Stimulated activated CD4-positive, alpha-beta T cell treated with anti-CD3 and anti-CD28 coated beads, Interleukin-1b, Interleukin-23, amount 100 ng/mL, for 4 hours (primary cell): ENCODE measurements at places on chromosomes 7 and 10.

- peak; percentile 9 for DNase-seq
These were observed 134.3 kb downstream of the GRK5 start for GRCh38 chr10:119341459-119342301.

- DNase-seq, result no peak
These were observed 31.7 kb downstream of the KCND2 start for GRCh38 chr7:120304674-120305073.

DNA sequence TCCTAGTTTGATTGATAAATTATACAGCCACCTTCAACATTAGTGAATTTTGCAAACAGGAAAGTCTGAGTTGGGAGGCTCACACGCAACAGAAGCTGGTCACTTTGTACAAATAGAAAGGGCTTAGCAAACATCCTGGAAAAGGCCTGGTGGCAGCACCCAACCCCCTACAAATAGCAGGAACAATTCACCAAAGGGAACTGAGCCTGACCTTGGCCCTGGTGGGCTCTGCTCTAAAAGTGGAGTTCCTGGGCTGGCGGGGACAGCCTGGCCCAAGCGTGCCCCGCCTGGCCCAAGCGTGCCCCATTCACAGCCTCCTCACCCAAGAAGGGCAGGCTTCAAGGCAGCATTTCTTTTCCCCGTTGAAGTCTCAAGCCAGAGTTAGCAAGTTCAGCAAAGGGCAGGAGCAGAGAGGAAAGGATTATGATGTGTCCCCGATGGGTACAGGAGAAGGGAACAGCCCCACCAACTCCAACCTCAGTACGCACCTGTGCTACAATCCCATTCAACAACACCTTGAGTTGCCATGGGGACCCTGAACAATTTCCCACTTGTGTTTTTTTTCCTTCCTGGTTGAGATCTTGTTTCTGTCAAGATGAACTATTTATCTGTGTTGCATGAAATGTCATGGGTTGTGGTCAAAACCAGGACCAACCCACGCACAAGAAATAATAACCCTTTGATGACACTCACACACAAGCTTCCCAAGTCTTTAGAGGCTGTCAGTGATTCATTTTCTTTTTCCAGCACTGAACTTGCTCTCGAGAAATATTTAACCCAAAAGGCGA lies 43.4 kb downstream of the RGS10 start:
- DNase-seq, result no peak

DNA sequence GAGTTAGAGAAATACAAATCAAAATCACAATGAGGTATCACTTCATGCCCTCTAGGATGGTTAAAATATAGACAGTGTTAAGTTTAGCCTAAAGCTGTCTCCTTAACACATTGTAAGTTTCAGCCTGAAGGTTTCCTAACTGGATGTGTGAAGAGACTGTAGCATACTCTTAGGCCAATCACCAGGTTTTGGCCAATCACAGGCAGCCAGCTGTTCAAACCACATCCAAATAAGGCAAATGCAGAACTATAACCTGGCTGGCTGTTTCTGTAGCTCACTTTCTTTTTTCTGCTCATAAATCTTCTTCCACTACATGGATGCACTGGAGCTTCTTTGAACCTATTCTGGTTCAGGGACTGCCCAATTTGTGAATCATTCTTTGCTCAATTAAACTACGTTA lies 19.7 kb downstream of the ESYT2 start:
- DNase-seq, result no peak

DNA sequence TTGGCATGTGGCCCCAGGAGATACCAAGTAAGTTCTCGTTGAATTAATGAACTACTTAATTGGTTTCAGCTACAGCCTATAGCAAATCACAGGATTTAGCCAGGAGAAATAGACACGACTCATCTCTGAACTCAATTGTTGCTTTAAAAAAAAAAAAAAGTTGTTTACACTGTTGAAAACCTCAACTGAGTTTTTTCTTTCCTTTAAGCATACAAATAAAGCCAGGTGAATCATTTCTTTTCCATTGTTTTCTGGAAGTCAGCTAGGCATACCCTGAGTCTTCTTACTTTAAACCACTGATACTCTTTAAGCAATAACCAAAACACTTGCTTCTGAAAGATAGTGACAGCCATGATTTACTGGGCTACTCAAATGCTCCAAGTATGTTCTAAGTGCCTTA lies 755 bp downstream of the FRMPD2 start:
- DNase-seq, result no peak

DNA sequence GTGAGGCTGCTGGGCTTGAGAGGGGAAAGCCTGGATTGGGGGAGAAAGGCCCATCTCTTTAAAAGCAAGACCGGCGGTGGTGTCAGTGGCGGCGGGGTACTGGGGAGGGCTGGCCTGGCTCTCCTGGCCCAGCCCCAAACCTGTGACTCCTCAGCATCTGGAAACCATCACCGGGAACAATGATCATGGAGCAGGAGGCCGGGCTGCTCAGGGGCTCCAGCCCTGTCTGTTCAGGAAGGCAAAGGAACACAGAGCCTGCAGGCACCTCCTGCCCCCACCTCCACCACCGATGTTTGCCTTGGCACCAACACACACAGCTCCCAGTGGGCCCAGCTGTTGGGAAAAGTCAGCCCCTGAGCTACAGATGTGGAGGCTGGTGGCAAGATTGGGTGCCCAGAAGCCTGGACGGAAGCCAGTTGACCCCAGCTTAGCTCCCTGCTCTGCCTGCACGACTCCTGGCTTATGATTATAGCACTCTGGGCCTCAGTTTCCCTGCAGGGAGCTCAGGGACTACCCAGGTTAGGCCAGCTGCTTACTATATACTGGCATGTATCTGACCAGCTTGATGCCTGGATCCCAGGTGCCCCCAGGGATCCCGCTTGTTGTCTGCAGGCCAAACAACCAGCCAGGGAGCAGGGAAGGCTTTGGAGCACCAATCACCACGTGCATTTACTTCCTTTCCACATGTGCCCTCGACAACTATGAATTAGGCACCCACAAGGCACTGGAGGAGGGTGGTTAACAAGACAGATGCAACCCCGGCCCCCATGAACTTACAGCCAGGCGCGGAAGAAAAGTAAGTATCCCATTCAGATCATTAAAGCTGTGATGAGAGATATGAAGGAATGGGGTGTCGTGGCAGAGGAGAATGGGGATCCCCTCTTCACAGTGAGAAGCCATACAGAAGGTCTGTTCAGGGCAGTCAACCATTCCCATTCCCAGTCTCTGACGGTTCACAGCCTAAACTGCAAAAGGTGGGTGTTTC lies 37.3 kb downstream of the ZCCHC24 start:
- no peak for DNase-seq

- no peak for DNase-seq
These were observed 450.6 kb upstream of the SORCS1 start for GRCh38 chr10:107614939-107615685.

DNA sequence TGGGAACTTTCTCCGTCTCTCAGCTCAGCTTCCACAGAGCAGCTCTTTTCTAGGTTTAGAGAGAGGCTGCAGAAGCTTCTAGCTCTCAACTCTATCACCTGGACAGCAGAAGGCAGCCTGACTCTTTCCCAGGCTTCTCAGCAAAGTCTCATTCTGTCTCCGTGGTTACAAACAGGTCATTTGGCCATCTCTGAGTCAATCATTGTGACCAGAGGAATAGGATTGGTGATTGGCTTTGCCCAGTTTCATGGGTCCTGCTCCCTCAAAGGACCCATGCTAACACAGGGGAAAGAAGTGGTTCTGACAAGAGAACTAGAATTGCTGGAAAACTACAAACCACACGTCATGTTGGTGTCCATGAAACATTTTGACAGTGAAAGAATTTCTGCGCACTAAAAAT lies 43.6 kb downstream of the PRR15 start:
- DNase-seq, result no peak

DNA sequence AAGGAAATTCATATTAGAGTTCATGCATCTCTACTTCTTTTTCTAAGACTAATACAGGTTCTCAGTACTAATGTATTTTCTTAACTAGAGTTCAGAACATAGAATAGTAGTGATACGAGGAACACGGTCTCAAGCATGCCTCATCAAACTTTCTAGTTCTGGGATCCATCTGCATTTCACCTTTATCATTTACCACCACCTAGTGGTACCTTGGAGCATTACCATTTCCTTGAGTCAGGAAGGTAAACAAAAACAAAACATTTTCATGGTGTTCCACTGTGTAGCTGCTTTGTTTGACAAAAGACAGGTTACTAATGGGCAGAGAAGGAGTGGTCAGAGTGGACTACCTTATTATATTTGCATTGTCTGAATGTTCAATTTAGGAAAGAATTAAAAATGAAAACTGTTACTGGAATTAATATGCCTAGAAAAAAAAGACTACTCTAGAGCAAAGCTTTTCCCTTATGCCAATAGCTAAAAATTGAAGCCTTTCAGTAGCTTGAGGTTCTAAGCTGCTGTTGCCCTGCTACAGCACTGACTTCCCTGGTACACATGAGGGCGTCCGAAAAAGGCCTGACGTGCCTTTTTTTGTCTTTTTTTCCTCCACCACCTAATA lies 44.5 kb downstream of the STARD3NL start:
- DNase-seq, result no peak

DNA sequence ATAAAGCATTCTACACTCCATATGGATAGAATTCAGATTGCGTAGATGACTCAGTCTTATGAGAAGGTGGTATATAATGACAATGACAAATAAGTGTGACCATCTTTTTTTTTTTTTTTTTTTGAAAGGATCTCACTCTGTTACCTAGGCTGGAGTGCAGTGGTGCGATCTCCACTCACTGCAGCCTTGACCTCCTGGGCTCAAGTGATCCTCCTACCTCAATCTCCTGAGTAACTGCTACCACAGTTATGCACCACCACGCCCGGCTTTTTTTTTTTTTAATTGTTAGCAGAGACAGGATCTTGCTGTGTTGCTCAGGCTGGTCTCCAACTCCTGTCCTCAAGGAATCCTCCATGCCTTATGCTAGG lies 43.2 kb upstream of the NRP1 start:
- DNase-seq, result no peak

DNA sequence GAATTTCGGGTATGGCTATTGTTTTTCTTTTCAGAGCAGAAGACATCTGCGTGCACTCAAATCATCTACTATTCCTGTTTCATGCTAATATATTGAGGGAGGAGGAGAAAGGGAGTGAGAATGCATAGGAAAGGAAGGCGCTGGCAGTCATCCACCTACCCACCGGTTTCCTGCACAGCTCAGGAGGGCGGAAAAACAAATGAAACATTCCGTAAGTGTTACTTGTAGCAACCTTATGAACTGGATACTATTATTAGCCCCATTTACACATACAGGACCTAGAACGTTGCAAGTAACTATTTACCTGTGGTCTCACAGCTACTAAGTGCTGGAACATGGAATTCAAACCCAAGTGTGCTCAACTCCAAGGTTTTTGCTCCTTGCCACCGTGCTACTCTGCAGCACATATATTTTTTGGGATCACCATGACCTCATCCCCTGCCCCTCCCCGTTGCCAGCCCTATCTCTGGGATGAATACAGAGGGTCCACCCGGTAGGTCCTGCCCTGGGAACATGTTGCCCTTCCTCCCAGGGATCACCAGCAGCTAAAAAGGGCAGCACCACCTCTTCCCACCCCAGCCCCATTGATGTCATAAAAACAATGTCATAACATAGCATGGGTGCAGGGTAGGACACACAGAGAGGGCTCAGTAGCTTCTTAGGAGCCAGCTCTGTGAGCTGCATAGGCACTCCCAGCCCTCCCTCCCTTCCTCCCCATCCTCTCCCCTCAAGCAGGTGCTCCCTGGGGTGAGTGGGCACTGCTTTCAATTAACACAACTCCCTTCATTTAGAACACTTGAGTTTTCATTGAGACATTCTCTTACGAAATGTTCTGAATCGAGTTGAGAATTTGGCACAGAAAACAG lies 16.9 kb downstream of the GFRA1 start:
- DNase-seq, result no peak

GRCh38 chr7:5495581-5496375 lies 72.1 kb upstream of the TNRC18 start:
- no peak for DNase-seq

GRCh38 chr7:142717453-142717852 lies 31.8 kb upstream of the PRSS1 start:
- DNase-seq, result no peak

GRCh38 chr10:125190946-125191345 lies 30.6 kb upstream of the CTBP2 start:
- no peak for DNase-seq

- DNase-seq, result no peak
These were observed 17.4 kb downstream of the CPA1 start for GRCh38 chr7:130397758-130398073.

GRCh38 chr7:4519819-4520520 lies 162.1 kb upstream of the FOXK1 start:
- no peak for DNase-seq

DNA sequence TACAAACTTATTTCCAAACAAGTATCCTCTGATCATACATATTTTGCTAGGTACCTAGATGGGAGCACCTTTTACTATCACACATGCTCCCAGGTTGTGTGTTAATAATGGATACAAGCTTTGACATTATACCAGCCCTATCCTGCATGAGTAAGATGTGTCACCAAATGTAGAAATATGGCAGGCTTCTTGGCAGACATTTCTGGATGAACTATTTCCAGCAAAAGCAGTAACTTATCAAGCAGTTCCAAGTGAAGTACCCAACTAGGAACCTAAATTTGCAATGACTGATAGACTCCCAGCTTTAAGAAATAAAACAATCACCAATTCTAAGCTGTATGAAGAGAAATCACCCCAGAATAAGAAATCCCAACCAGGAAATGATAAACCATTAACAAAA lies 103.7 kb upstream of the TMEM72 start:
- no peak for DNase-seq

DNA sequence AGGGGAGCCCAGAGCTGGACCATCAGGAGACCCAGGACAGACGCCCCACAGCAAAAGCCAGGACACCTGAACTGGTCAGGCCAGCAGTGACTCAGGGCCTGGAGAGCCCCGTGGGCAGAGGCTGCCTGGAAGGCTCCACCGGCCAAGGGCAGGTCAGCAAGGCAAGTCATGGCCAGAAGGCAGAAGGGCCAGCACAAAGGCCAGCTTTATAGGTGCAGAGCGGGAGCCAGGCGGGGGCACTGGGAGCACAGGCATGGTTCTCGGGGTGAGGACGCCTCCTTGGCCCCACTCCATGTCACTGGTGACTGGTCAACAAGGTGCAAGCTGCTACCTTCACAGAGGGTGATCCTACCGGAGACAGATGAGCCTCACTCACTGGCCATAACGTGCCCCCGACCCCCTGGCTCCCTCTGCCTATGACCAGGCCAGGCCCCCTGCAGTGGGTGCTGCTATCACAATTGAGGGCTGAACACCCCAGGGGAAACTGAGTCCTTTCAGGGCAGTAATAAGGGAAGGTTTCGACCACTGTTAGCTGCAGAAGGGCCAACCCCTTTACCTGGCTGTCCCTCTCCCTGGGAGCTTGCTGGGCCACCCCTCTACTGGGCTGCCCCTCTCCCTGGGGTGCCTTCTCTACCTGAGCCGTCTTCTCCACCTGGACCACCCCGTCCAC lies 317.4 kb downstream of the PTPRN2 start:
- no peak for DNase-seq

GRCh38 chr7:27125986-27126394 lies 4.6 kb downstream of the HOXA4 start:
- no peak for DNase-seq

DNA sequence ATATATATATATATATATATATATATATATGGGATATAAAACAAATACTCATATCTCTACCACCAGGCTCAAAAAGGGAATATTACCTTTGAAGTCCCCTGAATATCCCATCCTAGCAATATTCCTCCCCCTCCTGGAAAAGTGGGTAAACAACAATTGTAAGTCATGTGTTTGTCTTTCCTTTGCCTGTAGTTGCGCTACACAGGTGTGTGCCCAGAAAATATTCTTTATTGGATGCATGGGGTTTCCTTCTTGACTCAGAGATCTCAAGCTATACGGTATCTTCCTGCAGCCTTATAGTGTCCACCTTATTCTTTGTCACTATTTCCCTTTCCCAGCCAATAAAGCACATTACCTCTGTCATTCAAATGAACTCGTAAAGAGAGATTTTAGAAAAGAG lies 54.2 kb downstream of the MET start:
- DNase-seq, result no peak

- no peak for DNase-seq
These were observed 90.2 kb downstream of the UBE3C start for GRCh38 chr7:157228864-157229422.
